ENCODE measurements at places on chromosomes 16 and 17. TPM values are rescaled to one million over a fixed set of nuclear protein-coding genes. Genes with fewer than 3 reads are reported as not detected.

DNA sequence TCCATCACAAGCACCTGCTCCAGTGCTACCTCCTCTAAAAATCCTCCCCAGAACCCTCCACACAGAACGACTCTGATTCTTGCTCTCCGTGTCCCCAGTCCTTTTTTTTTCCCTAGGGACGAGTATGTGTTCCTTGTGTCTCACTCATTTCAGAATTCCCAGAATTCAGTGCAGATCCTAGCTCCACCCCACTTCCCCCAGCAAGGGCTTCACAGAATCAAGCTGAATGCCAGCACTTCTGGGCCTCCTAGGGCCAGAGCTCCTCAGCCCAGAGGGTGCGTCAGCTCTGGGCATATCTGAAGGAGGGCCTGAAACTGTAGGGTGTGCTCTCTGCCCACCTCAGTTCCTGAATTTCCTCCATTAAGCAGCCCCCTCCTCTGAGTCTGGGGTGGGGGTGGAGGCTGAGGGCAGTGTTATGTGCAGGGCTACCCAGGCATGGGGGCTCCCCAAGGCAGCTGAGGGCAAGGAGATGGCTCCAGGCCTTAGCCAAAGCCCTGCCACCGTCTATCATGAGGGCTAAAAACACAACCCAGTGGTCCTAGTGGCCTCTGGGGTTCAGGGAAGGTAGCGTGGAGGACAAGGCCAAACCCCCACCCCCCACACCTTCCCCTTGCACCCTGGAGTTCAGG is 6.5 kb downstream of the UNC119 start:
- H3K27me3 ChIP-seq: no peaks in the 10 kb centered on the region
- H3K4me3 ChIP-seq: no peak overlapping the region
- peaks cover 10% of the 10 kb centered on the region for H3K36me3 ChIP-seq

Gene ZNF764
- total RNA-seq: 10.6 TPM

- peak; percentile 91 for DNase-seq
- H3K4me1 ChIP-seq: peaks cover 30% of the 10 kb centered on the region
- H3K36me3 ChIP-seq: no peaks in the 10 kb centered on the region
- no peaks in the 10 kb centered on the region for H3K27me3 ChIP-seq
- H3K4me3 ChIP-seq: peak within 1 kb of the TSS; percentile 64
Measured at GRCh38 chr17:68600931-68601564, at the start of gene FAM20A. Gene FAM20A, minus strand, starts transcription at chr17:68601367. Its CDS starts 701 bp downstream, at chr17:68600666.

- no peak overlapping the region for H3K27ac ChIP-seq
- H3K4me1 ChIP-seq: no peaks in the 10 kb centered on the region
- peaks cover 6% of the 10 kb centered on the region for H3K27me3 ChIP-seq
- no peak overlapping the region for H3K4me3 ChIP-seq
Measured at GRCh38 chr16:21708533-21709115, 44.9 kb downstream of the OTOA start.

All from upper lobe of right lung (tissue), 1 donor.